SK-N-DZ (cell line): ENCODE measurements at places on chromosomes 12 and 14.

DNA sequence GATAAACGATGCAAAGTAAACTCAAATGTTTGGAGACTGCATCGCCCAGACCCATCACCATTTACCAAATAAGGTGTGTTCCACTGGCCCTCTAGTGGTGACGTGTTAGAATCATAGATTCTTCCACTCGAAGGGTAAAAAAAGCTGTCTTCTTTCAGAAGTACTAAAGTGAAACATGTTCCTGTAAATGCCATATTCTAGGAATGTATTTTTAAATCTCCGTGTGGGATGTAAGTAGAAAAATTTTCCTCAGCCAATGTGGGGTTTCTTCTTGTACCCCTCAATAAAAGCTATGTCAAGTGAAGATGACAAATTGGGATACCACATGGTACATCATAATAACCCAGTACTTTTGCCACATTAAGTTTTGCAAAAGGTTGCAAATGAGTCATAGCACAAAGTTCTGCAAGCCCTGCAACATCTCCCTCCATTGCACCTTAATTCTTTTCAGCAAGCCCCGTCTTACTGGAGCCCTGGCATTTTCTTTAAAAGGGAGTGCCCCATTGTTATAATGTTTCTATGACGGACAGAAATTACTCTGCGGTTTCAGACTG lies 100.8 kb downstream of the CCER1 start:
- DNase-seq = peak; percentile 55

- no peak for DNase-seq
Observed at GRCh38 chr14:93059917-93060545, 55.7 kb downstream of the ITPK1 start.

GRCh38 chr14:85619851-85620250 lies 89.9 kb downstream of the FLRT2 start:
- no peak for DNase-seq

DNA sequence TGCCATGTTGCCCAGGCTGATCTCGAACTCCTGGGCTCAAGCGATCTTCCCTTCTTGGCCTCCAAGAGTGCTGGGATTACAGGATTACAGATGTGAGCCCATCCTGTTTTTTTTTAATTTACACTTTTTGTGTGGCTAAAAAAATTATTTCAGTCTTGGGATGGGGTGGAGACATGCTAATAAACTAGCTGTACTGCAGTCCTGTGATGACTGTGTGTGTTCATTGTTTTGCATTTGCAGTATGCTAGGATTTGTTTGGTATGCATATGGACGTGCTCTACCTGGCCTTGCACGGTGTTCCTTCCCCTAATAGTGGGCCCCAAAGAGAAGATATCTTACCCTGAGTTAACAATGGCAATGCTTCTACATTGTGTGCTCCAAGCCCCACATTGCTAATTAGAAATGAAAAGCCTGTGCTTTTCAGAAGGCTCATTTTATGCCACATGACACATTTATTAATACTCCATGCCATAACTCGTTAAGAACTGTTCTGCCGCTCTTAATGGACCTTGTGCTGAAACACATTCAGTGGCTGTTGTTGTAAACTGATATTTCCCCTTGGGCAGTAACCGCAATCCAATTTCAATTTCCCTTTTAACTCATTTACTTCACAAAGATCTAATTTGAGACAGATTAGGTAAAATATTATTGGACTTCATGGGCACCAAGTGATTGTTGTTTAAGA lies 86.4 kb downstream of the SCN8A start:
- DNase-seq = no peak

DNA sequence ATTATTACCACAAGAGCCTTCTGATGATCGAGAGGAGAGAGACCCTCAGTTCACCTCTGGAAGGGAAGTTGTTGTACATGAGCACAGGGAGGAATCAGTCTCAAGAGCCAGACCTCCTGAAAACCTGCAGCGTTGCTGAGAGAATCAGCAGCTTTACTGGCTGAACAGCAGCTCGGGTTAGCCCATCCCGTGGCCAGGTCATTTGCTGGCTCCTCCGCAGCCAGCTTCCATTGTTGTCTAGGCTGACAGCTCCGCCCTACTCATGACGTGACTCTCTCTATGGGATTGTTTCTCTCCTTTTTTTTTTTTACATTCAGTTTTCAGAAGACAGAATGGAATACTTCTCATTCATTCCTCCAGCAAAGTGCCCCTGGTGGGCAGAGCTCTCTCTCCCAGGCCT lies 69.9 kb downstream of the TGFB3 start:
- DNase-seq = no peak

GRCh38 chr14:72054911-72055310 lies 122.7 kb downstream of the RGS6 start:
- DNase-seq = no peak

GRCh38 chr12:115756804-115757203 lies 520.7 kb downstream of the MED13L start:
- DNase-seq = no peak

DNA sequence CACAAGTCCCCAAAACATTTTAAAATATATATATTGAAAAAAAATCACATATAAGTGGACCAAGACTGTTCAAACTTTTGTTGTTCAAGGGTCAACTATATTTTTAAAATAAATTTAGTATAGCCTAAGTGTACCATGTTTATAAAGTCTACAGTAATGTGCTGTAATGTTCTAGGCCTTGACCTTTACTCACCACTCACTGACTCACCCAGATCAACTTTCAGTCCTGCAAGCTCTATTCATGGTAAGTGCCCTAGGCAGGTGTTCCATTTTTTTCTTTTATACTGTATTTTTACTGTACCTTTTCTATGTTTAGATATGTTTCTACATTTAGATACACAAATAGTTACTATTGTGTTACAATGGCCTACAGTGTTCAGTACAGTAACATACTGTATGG lies 23.4 kb upstream of the TMTC1 start:
- no peak for DNase-seq

DNA sequence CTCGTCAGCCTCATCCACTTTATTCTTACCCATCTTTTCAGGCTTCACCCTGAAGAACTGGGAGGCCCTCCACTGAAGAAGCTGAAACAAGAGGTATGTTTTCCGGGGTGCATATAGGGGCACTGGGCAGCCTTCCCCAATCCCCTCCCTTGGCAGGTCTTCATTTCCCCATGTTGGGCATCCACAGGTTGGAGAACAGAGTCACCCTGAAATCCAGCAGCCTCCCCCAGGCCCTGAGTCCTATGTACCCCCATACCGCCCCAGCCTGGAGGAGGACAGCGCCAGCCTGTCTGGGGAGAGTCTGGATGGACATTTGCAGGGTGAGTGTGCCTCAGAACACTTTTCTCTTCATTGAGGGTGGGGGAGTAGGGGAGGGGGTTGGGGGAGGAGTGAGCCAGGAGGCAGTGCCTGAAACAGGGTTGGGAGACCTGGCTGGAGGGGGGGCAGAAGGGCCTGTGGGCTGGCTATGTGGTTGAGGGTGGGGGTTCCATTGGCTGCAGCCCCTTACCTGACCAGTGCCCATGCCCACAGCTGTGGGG lies 4.0 kb downstream of the NAB2 start:
- no peak for DNase-seq

GRCh38 chr14:68345738-68346137 lies 447.1 kb downstream of the ZFP36L1 start:
- DNase-seq = no peak

GRCh38 chr12:25187781-25188180 lies 7.2 kb downstream of the DNAI7 start:
- DNase-seq = no peak

DNA sequence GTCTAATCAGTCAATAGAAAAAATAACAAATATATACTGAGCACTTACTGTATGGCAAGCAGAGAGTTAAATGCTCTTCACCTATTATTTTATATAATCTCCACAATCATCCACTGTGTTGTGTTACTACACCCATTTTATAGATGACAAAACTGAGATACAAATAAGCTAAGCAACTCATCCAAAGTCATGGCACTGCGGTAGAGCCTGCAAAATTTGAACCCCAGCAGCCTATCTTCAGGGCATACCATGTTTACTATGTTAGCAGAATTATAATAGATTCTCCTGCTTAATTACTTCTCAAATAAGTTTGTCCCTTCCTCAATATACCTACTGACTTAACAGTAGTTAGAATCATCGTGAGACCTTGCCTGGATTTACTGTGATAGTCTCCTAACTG lies 53.6 kb upstream of the PCED1B start:
- no peak for DNase-seq

DNA sequence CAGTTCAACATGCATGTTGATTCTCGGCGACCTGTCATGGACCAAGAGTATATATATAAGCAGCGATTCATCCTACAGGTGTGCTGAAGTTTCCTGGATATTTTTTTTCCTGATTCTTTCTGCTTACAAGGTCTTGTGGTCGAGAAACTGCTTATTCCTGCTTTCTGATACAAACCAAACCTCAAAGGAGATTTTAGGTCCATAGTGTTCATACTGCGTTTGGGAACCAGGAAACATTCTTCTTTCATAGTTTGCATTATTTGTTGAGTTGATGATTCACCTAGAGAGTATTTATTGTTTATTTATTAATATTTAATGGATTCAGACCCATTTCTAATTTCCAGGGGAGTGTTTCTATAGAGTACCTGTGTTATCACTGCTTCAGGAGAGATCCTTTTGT lies 70.7 kb upstream of the ASPG start:
- no peak for DNase-seq

DNA sequence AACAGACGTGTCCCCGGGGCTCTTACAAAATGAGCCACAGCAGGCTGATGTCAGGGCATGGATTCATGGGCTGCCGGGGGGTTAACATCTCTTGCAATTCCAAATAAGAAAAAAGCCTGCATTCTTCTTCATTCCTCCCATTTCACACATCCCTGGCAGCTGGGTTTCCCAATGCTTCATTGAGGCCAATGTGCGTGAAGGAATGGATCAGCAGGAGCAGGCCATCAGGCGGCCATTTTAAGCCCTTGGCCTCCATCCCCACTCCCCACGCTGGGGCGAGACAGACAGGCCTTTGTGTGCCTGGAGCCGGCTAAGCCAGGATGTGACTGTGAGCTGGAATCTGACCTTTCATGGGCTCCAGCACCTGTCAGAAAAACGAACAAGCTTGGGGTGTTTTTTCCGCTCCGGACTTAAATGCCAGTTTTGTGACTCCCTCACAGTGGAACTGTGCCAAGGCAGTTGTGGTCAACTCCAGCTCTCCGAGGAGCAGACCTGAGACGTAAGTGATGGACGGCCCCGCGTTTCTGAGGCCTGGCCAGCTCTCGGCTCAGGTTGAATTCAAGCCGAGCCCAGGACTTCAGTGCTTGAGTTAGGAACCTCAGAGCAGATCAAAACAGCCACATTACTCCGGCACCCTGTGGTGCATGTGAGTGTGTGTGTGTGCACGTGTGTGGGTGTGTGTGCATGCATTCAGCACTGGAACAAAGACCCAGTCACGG lies 133.1 kb downstream of the TMEM30B start:
- DNase-seq = no peak

DNA sequence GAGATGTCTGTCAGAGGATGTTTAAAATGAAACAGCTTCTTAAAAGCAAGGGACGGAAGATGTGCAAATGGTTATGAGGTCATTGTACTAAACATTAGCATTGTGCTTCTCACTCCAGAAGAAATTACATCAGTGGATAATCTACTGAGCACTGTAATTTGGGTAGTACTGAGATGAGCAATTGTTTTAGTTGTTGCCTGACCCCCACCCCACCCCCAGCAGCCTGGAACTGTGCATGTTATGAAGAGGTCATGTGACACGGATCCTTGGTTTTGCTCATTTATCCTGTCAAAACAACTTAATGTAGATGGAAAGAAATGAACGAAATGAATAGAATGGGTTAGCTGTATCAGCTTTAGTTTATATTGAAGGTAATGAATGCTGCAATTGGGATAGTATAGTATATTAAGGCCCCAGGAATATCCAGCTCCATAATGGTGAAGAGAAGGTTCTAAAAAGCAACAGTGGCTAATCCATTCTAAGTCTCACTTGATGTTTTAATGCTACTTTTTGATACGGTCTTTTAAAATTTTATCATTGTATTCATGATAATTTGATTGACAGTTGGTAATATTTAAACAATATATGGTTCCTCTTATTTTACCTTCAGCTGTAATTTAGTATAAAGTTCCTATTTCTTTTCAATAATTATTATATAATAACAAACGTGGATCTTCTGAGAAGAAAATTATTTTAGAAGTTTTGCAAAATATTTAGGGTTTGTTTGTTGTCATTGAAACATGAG lies 58.5 kb downstream of the WNK1 start:
- no peak for DNase-seq

GRCh38 chr12:76144245-76144549 lies 59.7 kb upstream of the NAP1L1 start:
- DNase-seq = no peak

GRCh38 chr12:72030277-72030676 lies 91.6 kb downstream of the TPH2 start:
- DNase-seq = no peak
